Stimulated activated CD8-positive, alpha-beta memory T cell treated with anti-CD3 and anti-CD28 coated beads, Interleukin-4, amount 100 ng/mL, for 1 hour (primary cell): ENCODE measurements at places on chromosomes 5 and 9.

DNA sequence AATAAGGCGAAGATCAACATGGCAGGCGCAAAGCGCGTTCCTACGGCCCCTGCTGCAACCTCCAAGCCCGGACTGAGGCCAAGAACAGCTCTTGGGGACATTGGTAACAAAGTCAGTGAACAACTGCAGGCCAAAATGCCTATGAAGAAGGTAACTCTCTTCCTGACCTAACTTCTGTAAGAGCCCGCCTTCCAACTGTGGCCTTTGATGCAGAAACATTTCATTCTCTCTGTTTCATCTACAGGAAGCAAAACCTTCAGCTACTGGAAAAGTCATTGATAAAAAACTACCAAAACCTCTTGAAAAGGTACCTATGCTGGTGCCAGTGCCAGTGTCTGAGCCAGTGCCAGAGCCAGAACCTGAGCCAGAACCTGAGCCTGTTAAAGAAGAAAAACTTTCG lies 979 bp downstream of the CCNB1 start:
- no peak for DNase-seq

DNA sequence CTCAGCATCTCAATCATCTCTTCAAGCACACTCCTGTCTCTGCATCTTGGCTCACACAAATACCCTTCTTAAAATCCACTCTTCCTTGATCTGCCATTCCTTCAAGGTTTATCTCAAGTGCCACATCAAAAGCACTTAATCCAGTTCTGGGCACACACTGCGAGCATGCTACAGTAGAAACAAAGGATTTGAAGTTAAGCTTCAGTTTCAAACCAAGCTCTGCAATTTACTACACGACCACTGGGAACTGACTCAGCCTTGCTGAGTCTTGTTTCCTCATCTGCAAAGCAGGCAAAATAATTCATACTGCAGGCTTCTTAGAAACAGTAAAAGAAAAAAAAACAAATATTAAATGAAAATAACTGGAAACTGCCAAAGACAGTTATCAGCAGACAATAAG lies 50.5 kb upstream of the CTNNAL1 start:
- no peak for DNase-seq

- DNase-seq: no peak
Measured at GRCh38 chr5:164435576-164435975, 930.2 kb downstream of the MAT2B start.

- DNase-seq: no peak
Measured at GRCh38 chr5:159855476-159856191, 60.6 kb upstream of the ADRA1B start.

DNA sequence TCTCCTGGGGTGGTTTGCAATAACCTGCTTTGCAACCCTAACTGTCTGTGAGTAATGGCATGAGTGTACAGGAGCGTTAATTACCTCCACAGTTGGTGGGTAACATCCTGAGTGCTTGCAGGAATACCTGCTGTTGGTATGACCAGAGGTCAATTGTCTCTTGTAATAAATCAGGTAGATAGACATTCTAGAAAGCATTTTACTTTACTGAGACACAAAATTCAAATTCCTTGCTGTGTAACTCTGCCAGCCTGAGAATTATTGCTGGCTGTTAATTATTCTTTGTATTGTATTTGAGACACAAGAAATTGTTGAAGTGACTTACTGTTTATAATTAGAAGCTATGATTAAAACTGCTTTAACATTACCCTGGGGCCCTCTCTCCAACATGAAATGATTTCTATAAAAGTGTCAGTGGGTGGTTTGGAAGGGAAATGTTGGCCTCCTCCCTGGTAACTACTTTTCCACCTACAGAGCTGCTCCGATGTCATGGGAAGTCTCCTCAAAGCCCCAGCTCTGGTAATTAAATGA lies 150.8 kb upstream of the ADCY2 start:
- no peak for DNase-seq

- no peak for DNase-seq
Measured at GRCh38 chr9:121447321-121447834, 52.3 kb downstream of the GGTA1 start.

DNA sequence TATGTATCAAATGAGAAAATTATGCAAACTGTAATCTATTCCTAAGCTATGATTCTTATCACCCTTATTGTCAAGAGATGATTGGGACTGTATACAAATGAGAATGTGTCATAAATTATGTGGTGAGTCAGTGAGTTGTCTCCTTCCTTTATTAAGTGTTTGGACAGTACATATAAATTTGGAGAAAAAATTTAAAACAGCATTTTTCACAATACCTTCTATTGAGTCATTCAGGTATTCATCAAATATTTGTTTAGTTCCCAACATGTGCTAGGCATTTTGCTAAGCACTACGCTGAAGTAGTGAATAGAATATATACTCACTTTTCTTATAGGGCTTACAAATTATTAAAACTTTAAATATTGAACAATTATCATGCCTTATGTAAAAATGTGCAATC lies 36.3 kb upstream of the PTPRD start:
- DNase-seq: no peak

DNA sequence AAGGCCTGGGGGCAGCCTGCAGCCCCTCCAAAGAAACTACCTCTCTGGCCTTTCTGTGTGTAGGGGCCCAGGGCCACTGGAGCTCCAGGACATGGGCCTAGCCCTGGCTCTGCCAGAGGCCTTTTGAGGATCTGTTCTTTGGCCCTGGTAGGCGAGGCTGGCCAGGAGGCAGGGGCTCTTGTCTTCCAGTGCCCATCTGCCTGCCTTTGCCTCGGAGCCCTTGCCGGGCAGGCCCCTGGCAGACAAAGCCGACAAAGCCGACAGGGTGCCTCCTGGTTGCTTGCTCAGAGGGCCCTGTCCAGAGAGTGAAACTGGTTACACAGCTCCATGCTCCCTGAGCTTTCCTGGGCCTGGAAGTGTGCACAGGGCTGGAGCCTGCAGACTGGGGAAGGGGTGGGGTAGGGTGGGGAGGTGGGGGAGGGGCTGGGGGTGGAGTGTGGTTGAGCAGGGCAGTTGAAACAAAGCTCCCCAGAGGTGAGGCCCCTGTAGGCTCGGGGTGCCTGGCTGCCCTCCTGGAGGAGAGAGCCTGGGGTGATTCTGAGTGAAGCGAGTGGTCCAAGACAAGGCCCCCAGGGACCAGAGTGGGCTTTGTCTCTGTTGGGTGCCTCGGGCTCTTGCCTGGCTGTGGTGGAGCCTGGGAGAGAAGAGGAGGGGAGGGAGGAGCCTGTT lies 29.3 kb downstream of the PTPA start:
- no peak for DNase-seq

- no peak for DNase-seq
Measured at GRCh38 chr9:28758341-28758740, 1185.1 kb upstream of the C9orf72 start.

GRCh38 chr5:8123559-8123958 lies 254.6 kb downstream of the MTRR start:
- no peak for DNase-seq

DNA sequence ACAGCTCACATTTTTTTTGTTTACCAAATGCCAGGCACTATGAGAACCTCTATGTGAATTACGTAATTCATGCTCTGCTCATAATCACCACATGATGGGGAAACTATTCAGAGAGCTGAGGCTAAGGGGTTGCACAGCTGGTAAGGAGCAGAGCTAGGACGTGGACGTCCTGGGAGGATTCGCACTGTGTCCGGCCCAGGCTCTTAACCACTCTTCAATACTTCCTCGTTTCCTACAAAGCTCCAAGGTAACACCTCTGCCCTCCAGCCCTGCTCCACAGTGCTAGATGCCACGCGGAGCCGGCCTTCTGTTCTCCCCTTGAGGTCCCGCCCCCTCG lies 8.7 kb downstream of the PHF19 start:
- no peak for DNase-seq

GRCh38 chr5:147055089-147055826 lies 176.7 kb upstream of the PPP2R2B start:
- DNase-seq: no peak

- DNase-seq: no peak
Measured at GRCh38 chr5:317086-317811, 4.3 kb upstream of the AHRR start.

DNA sequence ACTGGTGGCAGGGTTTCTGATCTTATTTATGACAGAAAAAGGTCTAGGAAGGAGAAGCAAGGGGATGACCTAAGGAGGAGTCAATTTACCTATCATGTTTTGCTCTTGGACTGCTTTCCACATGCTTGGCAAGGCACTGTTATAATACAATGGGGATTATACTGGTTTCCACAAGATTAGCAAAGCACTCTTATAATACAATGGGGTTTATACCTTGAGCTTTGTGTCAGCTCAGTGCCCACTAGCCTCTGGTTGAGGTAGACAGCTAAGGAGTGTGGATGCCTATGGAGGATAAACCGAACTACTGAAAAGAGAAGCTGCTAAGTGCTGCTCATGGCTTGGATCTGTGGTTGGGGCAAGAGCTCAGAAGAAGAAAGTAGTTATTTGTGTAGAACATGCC lies 68.7 kb downstream of the MRPS27 start:
- no peak for DNase-seq

DNA sequence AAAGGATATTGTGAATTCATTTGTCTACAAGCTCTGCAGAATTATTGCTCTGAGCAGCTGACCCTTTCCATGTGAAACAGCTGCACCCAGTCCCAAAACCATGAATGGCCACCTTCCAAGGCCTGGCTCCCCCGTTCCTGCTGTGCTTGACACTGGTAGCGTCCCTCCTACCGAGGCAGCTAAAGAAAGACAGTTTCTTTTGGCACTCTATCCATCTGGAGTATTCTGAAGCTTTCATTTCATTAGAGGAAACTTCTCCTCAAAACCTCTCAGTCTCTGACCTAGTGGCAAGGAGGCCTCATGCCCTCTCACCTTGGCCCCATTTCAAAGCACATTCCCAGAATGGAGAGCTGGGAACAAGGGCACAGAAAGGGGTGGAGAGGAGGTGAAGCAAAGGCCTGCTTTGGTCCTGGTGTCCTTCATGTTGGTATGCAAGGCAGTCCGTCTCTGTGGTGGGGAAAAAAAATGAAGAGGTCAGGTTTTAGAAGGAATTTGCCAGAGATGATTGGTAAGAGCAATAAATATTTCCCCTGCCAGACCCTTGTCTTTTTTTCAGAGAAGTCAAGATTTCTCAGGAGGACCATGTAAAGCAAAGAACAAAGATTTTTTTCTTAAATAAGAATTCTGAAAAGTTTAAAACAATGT lies 232.0 kb downstream of the RFK start:
- no peak for DNase-seq

GRCh38 chr5:74603376-74603775 lies 37.2 kb downstream of the ENC1 start:
- DNase-seq: no peak

DNA sequence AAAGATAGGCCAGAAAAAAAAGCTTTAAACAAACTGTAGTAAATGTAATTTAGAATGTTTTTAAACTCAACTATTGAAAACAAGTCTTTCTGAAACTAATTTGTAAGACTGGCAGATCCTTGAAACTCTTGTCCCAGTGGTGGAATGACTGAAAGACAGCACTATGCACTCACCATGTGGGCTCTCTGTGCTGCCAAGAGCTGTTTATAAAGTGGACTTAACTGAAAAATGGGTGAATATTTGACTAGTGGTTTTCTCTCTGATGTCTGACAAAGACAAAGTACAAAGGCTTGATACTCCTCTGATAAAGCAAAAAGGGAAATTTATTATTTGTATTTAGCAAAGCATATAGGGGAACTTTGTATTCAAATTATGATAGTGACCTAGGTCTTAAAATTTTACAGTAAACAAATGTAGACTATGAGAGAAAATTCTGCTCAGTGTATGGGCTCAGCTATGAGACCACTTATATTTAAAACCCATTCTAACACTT lies 635.4 kb downstream of the NR2F1-AS1 start:
- no peak for DNase-seq

DNA sequence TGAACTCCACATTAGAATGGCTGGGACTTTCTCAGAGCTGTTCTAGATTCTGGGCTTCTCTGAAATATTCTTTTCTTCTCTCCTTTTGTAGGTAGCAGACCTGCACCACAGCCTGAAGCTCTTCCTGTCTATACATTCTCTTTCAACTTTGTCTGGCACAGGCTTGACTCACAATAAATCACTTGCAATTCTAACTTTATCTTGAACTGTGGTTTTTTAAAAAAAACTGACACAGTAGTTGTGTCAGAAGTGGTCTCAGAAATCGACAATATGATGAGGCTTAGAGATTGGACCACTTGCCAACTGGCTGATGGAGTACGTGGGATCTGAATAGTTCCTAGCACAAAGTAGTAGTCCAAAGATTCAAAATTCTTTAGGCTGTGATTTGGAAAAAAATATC lies 24.1 kb upstream of the CDH9 start:
- DNase-seq: no peak

DNA sequence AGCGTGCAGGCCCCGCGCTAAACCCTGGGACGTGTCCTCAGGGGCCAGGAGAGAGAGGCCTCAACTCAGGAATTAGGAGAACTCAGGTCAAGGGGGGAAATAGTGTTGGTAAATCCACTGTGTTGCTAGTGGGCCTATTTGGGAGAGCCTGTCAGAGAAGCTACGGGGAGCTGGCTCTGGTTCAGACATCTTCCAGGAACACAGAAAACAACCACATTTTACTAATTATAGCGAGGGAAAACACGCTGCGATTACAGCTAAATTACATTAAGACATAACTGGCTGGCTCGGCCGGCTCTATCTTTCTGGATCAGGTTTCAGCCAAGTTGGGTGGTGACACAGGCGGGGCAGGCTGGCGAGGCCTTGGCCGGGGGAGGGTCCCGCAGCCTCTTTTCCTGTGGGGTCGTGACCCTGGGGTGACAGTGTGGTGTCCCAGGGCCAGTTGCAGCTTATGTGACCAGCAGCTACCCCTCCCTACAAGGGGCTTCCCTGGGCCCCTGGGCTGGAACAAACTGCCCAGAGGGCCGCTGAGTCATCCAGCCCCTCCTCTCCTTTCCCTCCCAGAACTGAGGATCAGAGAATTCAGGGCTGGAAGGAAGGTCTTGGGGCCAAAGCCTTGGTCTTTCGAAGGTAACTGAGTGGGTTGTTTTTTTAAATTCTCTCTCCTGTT lies 75.1 kb downstream of the FGF18 start:
- no peak for DNase-seq

- no peak for DNase-seq
Measured at GRCh38 chr5:170485616-170485911, 18.3 kb upstream of the KCNIP1 start.

GRCh38 chr9:131834721-131835120 lies 94.8 kb upstream of the RAPGEF1 start:
- no peak for DNase-seq

DNA sequence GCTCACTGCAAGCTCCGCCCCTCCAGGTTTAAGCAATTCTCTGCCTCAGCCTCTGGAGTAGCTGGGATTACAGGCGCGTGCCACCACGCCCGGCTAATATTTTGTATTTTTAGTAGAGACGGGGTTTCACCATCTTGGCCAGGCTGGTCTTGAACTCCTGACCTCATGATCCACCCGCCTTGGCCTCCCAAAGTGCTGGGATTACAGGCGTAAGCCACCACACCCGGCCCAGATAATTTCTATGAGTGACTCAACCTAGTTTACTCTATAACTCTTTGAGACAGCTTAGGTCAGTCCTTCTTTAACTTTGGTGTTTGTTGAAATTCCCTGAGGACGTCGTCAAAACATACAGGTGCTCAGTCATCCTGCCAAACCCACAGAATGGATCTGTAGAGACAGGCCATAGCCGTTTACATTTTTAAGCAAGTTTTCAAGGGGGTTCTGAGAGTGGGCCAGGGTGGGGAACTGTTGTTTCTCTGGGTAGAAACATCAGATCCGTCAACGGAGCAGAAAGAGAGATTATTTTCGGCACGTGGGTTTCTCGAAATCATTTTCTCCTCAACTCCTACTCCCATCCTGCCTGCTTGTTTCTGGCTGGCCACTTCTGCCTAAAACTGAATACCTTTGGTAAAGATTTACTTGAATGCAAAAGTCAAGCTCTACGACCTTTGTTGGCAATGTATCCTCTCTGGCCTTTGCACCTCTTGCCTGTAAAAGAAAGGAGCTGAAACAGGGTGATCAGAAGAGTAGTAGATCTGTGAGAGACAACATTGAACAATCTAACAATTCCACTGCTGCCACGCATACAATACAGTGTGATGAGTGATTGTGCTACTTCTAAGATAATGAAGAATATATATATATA lies 6.0 kb upstream of the BOD1 start:
- no peak for DNase-seq
